Occipital lobe (tissue), 3 donors: ENCODE measurements at places on chromosomes 11 and 22. TPM values are rescaled to one million over a fixed set of nuclear protein-coding genes. Genes with fewer than 3 reads are reported as not detected.

- DNase-seq, result no peak
Measured at GRCh38 chr11:107198490-107199007, 180.3 kb upstream of the GUCY1A2 start.

Gene CYP2D6
- 1.7 TPM for total RNA-seq

Gene KDELR3
- total RNA-seq, result 0.94 TPM

Gene BBS1
- 43.2 TPM for total RNA-seq

GRCh38 chr11:105000167-105000566 lies 22.8 kb downstream of the CASP5 start:
- no peak for DNase-seq

DNA sequence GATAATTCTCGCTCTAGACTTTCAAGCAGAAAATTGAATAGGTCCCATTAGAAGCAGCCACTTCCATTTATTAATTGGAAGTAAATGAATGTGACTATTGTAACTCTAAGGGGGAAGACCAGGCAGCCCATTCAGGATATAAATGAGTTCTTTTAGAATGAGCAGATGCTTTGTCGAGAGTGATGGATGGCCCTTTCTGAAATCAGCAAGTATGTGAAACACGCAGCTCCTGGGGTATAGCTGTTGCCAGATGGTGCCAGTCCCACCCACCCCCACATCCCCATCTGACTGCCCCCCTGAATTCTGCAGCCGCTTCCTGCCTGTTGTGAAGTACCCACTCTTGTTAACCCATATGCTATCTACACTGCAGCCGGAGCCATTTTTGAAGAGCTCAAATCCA lies 3.7 kb downstream of the SLC15A3 start:
- no peak for DNase-seq

DNA sequence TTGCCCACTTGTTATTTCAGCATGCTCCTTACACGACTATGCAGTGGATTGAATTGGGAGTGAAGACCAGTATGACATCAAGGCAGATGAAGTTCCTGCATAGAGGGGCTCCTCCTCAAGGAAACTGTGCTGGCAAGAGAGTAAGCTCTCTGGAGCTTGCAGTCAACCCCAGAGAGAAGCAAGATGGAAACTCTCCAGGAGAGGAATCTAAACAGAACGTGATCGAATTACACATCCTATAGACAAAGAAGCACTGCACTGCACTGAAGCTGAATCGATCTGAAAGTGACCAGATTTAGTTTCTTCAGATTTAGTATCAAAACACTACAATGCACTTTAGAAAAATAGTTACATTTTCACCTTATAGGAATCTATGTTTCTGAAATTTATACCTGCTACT lies 947.7 kb upstream of the TENM4 start:
- DNase-seq, result no peak

Gene CHST1
- total RNA-seq, result 10.5 TPM

GRCh38 chr22:30425616-30426387 lies at the start of gene MTFP1:
TSS of gene MTFP1 (plus strand) at chr22:30425768. CDS start at chr22:30425880, 112 bp downstream.
- DNase-seq, result no peak

DNA sequence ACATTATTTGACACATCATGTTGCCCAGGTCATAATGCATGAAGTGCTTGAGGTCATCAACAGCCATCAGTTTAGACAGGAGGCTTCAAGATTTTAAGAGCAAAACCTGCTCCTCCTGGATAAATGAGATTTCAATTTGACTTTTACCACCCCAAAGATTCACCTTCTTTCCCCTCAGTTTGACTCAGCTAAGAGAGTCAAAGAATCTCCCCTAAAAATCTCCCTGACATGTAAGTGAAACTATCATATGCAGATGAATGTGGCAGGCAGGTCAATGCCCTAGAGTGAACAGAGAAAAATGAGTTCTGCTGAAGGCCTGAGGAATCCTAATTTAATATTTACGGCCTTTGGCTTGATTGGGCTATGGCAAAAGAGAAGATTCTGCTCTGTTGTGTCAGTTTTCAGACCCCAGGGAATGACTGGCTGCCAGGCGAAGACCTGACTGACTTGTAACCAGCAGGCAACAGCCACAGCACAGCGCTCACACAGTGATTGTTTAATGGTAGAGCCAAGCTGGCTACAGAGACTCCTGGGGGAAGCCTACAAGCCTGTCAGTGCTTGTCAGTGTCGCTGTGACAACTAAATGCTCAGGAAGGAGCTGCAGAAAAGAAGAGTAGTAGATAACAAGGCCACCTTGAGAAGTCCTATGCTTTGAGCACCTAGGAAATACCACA lies 491.2 kb upstream of the LRRC4C start:
- DNase-seq, result no peak

Gene RAB36
- total RNA-seq, result 5.9 TPM

Gene IRF7
- total RNA-seq, result 7.6 TPM

GRCh38 chr22:31947296-31947695 lies 3.0 kb downstream of the YWHAH start:
- DNase-seq, result no peak

Gene TRPC6
- 6.9 TPM for total RNA-seq

Gene YPEL4
- 3.6 TPM for total RNA-seq

Gene CYTH4
- total RNA-seq, result 2.3 TPM

- no peak for DNase-seq
Measured at GRCh38 chr22:32602154-32602553, 127.5 kb downstream of the FBXO7 start.

Gene OR56A1
- total RNA-seq, result under 0.01 TPM

DNA sequence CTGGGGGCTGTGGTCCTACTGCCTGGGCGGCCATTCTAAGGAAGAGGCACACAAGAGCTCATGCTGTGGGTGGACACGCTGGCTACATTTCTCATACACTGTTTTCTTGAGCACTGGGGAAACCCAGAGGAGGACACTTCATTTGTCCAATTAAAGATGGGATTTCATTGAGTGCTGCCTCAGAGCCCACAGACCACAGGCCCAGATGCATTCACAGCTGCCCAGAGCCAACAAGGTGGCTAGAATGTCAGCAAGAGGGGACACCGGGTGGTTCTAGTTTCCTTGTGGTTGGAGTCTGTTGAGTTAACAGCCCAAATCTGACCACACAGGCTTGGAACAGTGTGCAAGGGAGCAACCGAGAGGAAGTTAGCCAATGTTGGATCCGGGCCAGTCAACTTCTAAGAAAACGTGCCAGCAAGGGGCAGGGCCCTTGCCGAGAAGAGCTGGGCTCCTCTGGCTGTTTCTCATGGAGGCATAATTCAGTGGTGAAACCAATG lies 35.0 kb upstream of the SORL1 start:
- no peak for DNase-seq

GRCh38 chr11:22742157-22742613 lies 75.8 kb downstream of the GAS2 start:
- DNase-seq, result no peak

Gene BIK
- total RNA-seq, result not detected

- no peak for DNase-seq
Measured at GRCh38 chr22:36218648-36219193, 17.1 kb upstream of the APOL4 start.

- no peak for DNase-seq
Measured at GRCh38 chr22:19052941-19053541, 69.2 kb downstream of the DGCR2 start.

GRCh38 chr11:235609-235996 lies 539 bp downstream of the SIRT3 start:
- DNase-seq, result no peak

Gene ABCG4
- 2.5 TPM for total RNA-seq

Gene RFPL2
- total RNA-seq, result 0.31 TPM

GRCh38 chr22:44615602-44616180 lies 86.3 kb upstream of the PRR5 start:
- no peak for DNase-seq

GRCh38 chr22:35703861-35704584 lies 13.6 kb upstream of the APOL5 start:
- no peak for DNase-seq

DNA sequence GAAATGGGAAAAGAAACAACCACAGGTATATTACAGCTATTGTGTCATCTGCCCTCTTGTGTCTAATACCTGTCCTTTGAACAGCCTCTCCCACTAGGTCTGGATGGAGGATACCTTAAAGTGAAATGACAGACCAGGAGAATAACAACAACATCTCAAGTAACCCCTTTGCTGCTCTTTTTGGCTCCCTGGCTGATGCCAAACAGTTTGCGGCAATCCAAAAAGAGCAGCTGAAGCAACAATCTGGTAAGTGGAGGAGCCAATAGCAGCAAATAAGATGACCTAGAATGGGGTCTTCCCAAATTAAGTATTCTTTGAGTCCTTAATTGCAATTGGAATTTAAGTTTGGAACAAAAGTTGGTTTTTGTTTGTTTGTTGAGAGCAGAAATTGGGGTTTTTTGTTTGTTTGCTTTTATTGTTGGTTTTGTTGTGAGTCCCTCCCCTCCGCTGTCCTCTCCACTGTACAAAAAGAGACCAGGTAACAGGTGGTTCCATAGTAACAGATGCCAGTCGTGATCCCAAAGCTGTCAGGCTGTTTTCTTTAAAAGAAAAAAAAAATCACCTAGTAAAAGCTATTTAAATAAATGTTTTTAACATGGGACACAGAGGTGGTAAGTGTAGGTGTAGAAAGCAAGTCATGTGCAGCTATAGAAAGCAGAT lies 5.7 kb downstream of the UBE4A start:
- DNase-seq, result no peak

GRCh38 chr11:45182902-45183301 lies 36.5 kb downstream of the PRDM11 start:
- no peak for DNase-seq

Gene SCGB2A2
- not detected for total RNA-seq

- no peak for DNase-seq
Measured at GRCh38 chr11:43504316-43504950, 145.7 kb downstream of the TTC17 start.

DNA sequence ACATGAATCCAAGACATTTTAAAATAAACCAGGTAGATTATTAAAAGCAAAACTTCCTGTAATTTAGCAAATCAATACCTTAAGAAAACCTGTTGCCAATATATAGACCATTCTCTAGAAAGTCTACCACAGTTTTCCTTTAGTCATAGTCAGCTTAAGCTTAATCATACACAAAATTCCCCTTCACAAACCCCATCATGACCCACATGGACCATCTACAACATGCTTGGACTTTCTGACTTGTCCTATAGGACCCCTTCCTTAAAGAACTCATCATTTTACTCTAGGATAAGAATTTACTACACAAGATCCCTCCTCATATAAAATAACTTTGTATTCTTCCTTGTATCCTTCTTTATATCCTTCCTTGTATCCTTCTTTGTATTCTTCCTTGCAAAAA lies 16.2 kb upstream of the RNASEH2C start:
- no peak for DNase-seq

Gene GUCY1A2
- 183 TPM for total RNA-seq

DNA sequence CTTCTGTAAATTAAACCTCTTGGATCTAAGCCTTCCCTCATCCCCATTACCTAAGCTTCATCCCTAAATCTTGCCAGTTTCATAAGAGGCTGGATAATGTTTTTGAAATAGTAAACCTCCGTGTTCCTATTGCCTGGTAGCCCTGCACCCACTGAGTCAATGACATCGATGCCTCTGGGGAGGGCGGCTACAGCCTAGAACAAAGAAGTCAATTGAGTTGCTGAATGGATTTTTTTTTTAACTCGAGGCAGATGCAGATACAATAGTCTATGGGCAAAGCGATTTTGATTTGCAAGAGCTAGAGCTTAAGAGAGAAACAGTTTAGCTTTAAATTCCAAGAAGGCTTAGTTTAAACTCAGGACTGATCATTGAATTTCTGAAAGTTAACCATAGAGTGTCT lies 121.3 kb downstream of the NECTIN1 start:
- no peak for DNase-seq

DNA sequence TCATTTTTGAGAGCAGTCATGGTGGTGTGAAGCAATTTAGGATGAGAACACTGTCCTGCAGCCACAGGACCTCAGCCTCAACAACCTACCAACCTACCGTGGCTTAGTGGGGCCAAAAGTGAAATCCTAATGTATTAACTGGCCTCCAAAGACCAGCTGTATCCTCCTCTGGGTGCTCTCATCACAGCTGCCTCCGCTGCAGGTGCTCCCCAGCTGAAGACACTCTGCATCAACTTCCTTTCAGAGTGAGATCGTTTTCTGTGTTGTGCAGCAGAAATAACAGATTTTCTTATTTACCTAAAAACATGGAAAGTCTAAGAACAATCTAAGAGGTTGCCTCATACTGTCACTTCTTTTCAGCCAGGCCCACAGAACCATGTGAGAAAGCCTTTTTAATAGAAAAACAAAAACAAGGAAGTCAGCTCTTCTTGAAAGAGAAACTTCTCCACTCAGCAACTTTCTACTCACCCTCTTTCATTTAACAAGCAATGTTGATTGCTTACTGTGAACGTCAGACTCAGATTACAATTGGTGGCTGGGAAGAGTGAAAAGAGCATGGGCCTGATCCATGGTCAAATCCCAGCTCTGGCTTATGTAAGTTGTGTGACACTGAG lies 136.1 kb downstream of the TENM4 start:
- no peak for DNase-seq

DNA sequence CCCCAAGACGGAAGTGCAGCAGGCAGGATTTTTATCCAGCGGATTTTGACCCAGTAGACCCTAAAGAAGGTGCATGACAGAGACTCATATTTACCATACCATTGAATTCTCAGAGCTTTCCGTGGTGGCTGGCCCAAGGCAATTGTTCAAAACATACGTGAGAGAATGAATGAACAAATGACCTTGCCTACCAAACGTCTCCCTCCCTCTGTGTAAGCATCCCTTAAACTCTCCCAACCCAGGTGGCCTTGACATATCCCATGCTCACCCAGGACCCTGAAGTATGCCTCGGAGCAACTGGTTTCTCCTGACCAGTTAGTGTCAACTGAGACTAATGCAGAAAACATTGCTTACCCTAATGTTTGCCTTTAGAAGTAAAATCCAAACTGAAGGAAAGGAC lies 154.9 kb downstream of the TEAD1 start:
- DNase-seq, result no peak

Gene OSM
- 0.31 TPM for total RNA-seq
